ENCODE measurements at places on chromosomes 1 and 21.
A peak's percentile ranks its signal among the peaks of the same experiment; 100 is the strongest.

DNA sequence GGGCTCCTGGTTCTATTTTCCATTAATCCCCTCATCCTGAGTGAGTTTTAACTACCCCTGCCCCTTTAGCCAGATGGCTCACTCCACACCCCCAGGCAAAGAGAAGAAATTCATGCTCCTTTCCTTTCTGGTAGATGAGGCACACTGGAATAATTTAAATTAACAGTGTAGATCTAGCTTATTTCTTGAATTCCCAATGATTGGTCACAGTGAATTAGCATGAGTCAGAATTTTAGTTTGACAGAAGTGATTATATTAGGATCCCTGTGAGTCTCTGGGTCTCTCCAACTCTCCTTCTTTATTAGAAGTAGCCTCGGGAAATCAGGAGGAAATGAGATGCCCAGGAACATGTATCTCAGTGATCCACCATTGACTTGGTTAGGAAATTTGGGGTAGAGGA lies 103.1 kb upstream of the KAZN start:
- DNase-seq = no peak

- DNase-seq = no peak
These were observed 212.1 kb downstream of the PBX1 start for GRCh38 chr1:164771041-164771618.

GRCh38 chr21:14686466-14687267 lies 140.6 kb upstream of the SAMSN1 start:
- no peak for DNase-seq

DNA sequence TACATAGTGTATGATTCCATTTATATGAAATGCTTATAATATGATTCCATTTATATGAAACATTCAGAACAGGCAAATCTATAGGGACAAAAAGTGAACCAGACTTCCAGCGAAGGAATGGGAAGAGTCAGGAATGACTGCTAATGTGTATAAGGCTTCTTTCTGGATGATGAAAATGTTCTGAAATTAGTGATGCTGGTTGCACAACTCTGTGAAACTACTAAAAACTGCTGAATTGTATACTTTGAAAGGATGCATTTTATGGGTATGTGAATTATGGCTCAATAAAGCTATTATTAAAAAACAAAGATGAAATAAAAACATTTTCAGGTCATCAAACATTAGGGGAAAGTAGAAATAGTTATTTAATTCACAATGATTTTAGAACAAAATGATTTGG lies 14.1 kb upstream of the IL24 start:
- DNase-seq = no peak

DNA sequence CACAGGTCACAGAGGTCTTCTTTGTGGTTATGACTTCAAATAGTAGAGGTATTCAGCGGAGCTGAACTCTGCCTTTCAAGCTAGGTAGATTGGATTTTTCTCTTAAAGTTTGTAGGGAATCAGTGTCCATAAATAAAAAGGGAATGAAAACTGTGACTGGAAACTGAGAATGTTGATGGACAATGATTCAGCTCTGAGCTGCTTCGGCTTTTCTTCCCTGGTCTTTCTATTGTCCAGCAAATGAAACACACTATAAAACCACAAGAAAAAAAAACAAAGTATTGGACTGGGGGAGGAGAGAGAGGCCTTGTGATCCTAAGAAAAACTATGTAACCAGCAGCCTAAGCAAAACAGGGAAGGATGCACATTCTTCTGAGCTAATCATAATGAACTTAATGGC lies 11.1 kb downstream of the TNNI3K start:
- DNase-seq = no peak

DNA sequence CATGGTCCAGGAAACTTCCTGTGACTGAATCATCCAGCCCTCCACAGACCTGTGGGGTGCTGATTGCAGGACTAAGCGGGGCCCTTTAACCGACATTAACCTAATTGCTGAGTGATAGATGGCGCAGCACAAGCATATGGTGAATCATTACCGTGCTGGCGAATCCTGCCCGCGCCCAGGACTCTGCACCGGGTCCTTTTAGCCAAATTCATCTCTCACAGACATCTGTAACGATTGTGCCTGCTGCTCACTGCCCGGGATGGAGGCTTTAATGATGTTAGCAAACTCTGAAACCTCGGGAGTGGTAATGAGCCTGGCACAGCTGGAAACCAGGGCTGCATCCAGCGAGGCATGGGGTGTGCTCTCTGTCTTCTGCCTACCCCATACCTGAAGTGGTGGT lies 147.3 kb upstream of the CD34 start:
- DNase-seq = no peak

- no peak for DNase-seq
These were observed 150.2 kb upstream of the TMPRSS15 start for GRCh38 chr21:18553786-18554185.

GRCh38 chr21:44477712-44478111 lies 22.4 kb downstream of the LRRC3 start:
- DNase-seq = no peak

- no peak for DNase-seq
These were observed 38.9 kb upstream of the MAP10 start for GRCh38 chr1:232766241-232766890.

DNA sequence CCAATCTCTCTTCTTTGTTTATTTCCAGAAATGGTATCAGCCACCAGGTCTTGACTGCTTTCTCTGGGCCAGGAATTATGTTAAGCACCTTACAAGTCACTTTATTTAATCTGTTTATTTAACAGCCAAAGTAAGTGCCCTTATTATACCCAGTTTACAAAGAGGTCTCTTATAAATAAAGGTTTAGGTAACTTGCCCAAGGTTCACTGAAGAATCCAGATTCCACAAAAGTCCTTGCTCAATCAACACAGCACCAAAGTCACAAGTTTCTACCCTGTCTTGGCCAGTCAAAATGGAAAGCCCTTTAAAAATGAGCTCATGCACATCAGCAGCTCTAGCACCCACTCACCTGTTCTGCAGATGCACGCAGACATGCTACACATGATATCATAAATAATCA lies 28.0 kb upstream of the ATP1A1 start:
- no peak for DNase-seq

DNA sequence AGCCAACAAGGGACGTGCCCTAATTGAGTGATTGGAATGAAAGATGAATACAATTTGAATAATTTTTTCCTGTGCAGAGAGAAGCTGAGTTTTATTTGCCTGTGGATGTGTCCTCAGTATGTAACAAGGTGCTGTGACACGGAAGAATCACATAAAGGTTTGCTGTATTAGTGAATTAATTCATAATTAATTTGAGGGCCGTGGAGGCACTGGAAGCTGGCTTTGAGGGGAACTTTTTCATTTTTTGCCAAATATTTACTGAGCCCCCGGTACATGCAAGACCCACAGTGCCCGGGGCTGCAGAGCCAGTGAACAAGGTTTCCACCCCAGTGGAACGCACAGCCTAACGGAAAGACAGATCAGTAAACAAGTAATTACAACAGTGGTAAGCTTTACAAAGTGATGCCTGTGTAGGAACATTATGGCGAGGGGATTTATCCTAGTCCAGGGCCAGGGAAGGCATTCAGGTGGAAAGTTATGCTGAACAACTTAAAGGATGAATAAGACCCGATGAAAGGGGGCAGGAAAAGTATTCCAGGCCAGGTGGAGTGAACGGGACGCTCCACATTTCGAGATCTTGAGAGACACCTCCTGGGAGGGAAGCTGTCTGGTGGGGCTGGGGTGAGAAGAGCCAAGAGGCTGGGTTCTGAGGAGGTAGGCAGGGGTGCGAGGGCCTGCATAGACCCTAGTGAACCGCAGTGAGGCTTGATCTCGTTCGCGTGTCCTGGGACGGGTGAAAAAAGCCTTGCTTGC lies 773 bp upstream of the RCC2 start:
- DNase-seq = no peak

DNA sequence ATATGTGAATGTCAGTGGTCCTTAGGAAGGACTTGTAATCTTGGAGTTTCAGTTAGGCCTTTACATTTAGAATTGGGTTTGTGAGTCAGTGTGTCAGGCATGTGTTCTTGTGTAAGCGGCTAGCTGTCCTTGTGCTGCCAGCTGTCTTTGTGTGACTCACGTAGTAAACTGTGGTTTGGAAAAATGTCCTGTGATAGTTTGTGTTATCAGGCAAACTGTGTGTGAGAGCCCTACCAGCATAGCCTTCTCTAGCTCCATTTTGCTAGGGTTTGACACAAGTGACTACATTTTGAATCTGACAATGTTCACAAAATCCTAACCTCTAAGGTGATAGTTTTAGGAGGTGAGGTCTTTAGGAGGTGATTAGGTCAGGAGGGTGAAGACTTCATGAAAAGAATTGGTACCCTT lies 6.9 kb upstream of the SLC35D1 start:
- peak; percentile 92 for DNase-seq

DNA sequence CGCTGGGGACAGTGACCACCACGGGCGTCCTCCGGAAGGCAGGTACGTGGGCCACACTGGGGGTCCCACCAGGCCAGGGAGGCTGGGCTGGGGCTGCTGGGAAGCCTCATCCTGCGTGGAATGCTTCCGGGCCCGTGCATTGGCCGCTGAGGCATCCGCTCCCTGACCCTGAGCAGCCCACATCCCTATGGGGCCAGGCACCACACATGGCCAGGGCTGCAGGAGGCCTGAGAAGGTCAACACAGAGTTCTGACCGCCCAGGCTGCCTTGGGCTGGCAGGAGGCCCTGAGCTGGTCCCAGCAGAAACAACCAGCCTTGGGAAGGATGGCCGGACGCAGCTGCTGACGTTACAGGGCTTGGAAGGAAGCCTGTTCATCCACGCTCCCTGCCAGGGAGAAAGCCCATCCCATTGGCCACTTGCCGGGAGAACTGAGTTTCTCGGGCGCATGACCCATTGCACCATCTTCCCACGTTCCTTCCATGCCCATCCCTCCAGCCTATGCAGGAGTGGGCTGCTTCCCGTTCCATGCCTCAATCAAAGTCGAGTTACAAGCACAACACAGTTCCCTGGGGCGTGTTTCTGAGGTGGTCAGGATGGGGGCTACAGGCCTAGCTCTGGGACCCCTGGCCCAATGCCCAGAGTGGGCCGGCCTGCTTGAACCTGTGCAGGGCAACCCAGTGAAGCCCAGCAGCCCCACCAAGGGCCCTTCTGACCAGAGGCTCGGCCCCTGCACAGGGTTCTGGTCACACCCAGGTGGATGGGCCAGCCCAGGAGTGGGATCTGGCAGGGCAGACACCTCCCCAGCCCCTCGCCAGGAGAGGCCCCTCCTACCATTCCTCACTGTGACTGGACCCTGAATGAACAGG lies 31.7 kb downstream of the TRIM11 start:
- peak; percentile 52 for DNase-seq

DNA sequence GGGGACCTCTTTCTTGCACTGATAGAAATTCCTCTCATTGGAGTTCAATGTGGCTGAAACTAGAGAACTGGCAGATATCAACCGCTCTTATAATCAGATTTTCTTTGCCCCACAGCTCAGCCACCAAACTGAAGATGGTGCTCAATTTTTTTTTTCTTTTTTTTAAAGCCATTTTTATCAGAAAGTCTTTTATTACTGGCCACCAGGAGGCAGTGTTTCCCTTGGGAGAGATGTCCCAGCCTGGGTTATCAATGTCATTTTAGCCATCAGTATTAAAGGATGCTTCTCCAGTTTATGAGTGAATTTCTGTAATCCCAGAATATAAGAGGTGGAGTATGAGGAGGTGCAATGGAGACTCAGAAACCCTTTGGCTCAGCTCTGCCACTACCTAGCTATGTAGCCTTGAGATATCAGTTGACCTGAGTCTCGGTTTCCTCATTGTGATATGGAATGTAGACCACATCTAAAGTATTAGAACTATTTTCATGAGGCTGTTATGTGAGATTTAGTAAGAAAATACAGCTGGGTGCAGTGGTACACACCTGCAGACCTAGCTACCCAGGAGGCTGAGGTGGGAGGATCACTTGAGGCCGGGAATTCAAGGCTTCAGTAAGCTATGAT lies 27.6 kb downstream of the CD244 start:
- no peak for DNase-seq

GRCh38 chr1:220151454-220151853 lies 57.5 kb downstream of the IARS2 start:
- DNase-seq = no peak

DNA sequence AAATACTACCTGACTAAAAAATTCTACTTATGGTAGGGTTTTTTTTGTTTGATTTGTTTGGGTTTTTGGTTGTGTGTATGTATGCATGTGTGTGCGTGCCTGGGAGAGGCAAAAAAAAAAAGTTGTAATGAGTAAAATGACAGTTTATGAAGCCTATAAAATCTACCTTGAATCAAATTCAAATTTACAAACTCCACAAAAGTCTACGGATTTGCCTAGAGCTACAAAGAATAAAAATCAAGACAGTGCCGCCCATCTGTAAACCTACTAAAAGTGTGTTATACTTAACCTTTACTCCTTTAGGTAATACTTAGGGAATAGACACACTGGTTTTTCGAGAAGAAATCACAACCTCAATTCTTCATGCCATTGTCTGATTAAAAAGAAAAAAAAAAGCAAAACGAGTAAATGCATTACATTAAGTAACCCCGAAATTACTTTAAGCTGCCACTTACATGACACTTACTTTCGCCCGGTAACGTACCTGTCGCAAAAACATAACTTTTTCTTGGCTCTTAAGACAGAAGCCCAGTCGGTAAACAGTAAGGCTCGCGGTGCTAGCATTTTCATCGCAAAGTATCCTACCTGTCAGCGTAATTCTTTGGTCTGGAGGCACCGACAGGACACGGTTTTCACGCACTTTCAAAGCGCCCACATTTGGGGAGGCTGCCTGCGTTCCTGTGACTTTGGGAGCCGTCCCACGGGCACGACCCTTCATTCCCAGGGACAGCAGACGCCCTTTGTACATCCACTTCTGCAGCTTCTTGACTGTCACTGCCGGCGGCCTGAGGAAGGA lies 951 bp downstream of the SYDE2 start:
- no peak for DNase-seq

DNA sequence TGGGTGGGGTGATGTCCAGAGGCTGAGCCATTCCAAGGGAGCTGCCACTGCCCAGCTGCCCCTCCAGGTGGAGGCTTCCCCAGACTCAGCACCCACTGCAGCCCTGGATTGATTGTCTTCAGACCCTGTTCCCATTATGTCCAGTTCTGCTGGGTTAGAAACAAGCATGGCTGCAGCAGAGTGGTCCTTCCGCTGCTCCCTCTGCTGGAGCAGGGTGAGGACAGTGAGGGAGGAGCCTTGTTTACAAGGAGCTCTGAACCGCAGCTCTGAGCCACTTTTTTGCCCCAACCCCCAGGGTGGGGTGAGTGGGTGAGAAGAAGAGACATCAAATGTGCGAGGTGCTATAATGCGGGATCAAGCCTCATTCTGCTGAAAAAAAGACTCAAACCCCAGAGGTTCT lies 2.3 kb downstream of the TNNT2 start:
- DNase-seq = no peak

DNA sequence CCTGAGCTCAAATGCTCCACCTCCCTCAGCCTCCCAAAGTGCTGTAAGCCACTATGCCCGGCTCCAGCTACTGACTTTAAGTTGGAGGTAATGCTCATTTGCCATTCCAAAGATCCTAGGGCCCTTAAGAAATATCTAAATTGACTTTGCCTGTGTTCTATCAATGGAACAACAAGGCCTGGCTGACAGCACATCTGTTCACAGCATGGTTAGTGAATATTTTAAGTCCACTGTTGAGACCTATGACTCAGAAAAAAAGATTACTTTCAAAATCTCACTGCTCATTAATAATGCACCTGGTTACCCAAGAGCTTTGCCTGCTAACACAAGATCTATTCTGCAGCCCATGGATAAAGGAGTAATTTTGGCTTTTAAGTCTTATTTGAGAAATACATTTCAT lies 3.5 kb upstream of the SSX2IP start:
- DNase-seq = no peak

GRCh38 chr1:227335242-227336020 lies 17.1 kb upstream of the CDC42BPA start:
- no peak for DNase-seq

- no peak for DNase-seq
These were observed 18.5 kb downstream of the FOXO6 start for GRCh38 chr1:41379738-41380130.

- peak; percentile 31 for DNase-seq
These were observed 32.2 kb upstream of the AKT3 start for GRCh38 chr1:243882276-243882675.
